ENCODE measurements at places on chromosomes 5 and 9.
A peak's percentile ranks its signal among the peaks of the same experiment; 100 is the strongest.

DNA sequence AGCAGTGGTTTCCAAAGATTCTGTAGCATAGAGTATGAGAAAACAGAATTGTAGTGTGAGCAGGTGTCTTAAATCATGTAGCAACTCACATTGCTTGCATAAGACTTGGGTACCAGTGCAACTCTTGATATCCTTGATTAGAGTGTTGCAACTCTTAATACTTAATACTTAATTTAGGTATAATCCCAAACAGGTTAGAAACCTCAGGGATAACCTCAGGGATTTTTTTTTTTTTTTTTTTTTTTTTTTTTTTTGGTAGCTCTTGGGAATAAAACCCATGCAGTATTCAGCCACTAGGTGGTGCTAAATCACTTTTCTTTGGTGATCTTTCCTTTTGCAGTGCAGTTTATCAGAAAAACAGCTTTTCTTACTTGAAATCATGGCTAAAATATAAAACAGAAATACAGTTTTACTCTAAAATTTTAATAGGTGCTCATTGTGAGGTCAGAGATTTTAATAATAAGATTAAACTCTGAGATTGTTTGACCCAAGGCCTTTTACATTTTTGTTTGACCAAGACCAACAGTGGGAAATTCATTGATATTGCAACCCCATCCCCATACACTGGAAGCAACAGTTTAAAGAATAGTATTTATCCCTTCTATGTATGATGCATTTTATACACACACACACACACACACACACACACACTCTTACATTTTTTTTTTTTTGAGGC is 55.3 kb downstream of the ERAP1 start:
- DNase-seq: peak; percentile 85

DNA sequence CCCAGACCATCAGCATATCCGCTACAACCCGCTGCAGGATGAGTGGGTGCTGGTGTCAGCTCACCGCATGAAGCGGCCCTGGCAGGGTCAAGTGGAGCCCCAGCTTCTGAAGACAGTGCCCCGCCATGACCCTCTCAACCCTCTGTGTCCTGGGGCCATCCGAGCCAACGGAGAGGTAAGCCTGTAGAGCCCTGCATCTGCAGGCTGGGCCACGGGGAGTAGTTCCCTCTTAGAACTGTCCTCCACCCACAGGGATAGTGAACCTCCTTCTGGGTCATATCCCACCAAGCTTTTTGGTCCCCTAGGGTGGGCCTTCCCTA is 569 bp downstream of the GALT start:
- DNase-seq: no peak

DNA sequence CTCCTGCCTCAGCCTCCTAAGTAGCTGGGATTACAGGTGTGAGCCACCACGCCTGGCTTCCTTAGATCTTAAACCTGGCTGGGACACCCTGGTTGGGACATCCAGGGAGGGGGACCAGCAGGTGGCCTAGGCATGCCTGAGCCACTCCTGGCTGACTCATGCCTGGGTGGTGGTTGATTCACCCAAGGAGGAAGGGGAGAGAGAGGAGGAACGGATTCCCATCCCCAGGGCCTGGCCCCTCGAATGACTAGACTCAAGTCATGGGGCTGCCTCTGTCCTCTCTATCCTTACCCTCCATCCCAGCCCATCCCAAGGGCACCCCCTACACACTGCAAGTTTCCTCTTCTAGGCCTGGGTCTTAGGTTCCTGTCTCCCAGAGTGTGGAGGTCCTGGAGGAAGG is 12.7 kb downstream of the EEIG1 start:
- DNase-seq: no peak

DNA sequence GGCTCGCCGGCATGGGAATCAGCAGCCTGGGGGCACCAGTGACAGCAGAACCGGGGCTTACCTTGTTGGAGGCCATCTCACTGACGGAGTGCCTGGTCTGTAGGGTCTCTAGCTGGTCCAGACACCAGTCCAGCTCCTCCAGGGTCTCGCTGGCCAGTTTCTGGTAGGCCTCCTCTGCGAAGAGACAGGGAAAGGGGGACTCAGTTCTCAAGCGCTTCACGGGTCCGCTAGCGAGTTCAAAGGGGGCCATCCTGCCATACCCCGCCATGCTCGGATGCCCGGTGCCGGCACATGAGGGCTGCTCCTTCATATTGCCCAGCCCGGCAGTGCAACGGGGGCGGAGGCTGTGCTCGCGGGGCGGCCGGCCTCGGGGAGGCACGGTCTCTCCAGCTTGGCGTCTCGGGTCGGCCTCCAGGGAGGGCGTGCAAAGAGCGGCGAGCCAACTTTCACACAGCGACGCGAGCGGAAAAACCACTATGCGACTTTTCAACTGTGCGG is 456.0 kb downstream of the RAB3C start:
- DNase-seq: peak; percentile 43

- DNase-seq: peak; percentile 93
Observed at GRCh38 chr9:127897193-127897692, 2.2 kb downstream of the ST6GALNAC6 start.

DNA sequence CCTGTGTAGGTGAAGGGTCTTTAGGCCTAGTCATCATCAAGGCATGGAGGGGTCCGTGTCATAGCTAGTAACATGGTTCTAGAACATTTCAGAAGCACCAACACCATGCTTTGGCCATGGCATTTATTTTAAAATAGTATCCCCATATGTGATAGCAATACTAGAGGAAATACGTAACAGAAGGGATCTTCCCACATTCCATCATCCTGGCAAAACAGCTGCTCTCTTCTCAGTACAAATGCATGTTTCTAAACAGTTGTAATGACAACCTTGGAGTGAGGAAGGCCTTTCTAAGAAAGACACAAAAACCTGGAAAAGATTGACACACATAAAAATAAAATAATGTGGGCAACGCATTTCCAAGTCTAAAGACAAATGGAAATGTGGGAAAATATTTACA is 97.6 kb downstream of the GADD45G start:
- no peak for DNase-seq

DNA sequence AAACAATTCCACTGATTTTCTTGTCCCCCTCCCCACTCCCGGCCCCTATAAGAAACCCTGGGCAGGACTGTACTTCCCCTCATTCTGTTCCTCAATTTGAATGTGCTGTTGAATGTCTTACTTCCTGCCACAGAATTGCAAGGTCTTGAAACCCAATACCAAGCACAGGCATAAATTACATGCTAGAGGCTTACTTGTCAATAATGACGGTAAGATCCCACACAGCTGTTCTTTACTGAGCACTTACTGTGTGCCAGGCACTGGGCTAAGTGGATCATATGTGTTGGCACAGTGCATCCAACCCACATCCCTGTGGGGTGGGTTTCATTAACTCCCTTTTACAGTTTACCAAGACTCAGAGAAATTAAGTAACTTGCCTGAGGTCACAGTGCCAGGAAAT is 63.4 kb downstream of the MVB12B start:
- no peak for DNase-seq

All from GM23338 (cell line).